NCI-H345 (cell line): ENCODE measurements at places on chromosomes 13 and 19.

DNA sequence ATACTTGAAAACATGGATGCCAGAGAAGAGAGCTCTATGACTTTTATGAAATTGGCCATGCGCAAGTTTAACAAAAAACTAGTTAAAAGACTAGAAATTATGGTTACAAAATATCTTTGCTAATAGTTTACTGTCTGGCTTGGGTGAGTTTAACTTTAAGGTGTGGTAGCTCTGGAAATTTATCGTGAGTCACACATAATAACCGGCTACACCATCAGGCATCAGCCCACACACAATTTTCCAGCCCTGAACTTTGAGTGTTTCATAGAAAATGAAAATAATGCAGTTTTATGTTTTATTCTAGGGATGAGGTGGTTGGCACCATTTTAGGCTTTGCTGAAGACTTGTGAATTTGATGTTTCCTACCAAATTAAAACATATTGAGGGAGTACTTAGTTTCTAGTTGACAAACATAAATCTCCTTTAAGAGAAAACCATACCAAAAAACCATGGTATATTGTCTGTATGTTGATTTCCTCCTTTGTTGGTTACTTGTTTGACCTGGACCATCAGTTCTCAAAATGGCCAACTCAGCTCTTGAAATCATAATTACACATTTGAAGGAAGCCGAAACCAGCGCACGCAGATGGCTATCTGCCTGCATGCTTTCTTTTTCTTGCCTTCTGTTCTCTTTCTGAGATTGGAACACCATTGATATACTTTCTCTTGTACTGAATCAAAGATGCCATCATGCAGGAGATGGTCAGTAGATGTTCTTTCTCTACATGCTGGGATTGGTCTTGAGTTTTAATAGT is 125.1 kb downstream of the AKAP11 start:
- no peak for DNase-seq

GRCh38 chr13:50345804-50346203 is 330.6 kb downstream of the KCNRG start:
- no peak for DNase-seq

- no peak for DNase-seq
These were observed 47.1 kb downstream of the ING1 start for GRCh38 chr13:110760611-110761010.

DNA sequence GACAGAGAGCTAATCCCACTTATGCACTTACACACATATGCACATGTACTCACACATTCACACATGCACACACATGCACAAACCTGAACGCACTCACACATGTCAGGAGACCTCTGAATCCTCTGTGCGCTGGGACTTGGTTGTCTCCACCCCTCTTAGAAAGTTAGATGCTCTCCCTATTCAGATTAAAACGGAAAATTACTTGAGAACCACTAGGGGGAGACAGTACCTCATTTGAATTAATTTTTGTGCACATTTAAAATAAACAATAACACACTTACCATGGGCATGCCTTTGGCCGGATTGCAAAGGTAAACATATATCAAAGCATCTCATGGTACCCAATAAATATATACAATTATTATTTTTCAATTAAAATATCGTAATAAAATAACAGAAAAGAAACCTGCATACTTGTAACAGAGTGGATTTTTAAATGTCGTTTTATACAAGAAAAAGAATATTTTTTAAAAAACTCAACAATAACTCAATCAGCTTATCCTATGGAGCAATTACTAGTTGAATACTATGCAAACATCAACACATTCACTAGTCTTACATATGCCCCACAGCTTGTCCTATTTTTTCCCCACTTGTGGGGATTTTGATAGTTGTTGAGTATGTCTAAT is 9.5 kb upstream of the LILRB4 start:
- DNase-seq = no peak

DNA sequence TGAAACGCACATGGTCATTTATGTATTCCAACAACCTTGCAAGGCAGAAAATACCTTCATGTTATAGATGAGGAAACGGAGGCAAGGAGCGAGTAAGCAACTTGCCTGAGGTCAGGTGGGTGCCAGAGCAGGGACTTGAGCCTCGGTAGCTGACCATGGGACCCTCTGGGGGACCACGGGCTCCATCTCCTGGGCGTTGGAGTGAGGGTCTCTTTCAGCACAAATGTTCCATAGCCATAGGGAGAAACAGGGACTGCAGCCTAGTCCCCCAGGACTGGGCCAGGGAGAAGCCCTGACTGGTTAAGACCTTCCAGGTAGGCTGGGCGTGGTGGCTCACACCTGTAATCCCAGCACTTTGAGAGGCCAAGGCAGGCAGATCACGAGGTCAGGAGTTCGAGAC is 38.4 kb upstream of the ADGRE5 start:
- no peak for DNase-seq

DNA sequence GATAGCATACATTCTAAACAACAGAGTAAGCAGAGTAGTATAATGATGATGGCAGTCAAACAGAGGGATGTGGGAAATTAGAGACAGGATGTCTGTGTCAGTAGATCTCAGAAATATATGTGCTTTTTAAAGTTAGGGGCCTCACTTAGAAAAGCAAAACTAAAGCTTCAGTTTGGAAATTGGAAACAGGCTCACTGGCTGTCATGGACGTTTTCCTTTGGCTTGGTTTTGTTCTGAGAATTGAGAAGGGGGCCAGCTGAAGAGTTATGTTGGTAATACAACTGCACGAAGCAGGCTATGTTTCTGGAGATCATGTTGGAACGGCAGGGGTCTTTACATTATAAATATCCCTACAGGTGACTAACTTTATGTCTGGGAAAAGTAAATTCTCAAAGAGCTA is 261.3 kb downstream of the LMO7 start:
- no peak for DNase-seq
